ENCODE measurements at places on chromosomes 11 and 22. TPM values are rescaled to one million over a fixed set of nuclear protein-coding genes. Genes with fewer than 3 reads are reported as not detected.

DNA sequence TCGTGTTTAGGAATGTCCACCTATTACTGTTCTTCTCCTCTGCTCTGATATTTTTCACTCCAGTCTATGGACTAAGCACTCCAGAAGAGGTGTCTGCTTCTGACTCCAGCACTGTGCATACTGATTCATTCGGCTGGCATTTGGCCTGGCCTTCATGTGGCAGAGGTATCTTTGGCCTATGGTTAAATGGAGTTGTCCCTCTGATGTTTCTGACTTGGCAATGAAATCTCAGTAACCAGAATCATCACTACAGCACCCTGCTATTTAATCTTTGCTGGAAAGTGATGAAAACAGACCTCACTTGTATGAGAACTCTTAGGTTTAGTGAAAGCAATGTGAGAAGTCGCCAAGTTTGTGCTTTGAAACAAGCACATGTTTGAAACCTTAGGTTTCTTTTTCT, 155.2 kb downstream of the MAML2 start:
- H3K4me3 ChIP-seq: no peak overlapping the region
- peaks cover 57% of the 10 kb centered on the region for H3K4me1 ChIP-seq
- H3K27me3 ChIP-seq: no peaks in the 10 kb centered on the region
- H3K36me3 ChIP-seq: peaks cover 15% of the 10 kb centered on the region

MIOX gene
- total RNA-seq: 0.25 TPM

- no peaks in the 10 kb centered on the region for H3K36me3 ChIP-seq
- H3K4me1 ChIP-seq: no peaks in the 10 kb centered on the region
- DNase-seq: no peak
- H3K27ac ChIP-seq: no peak overlapping the region
Observed at GRCh38 chr11:103789952-103790351, 246.5 kb upstream of the DDI1 start.

- no peaks in the 10 kb centered on the region for H3K36me3 ChIP-seq
- peaks cover 3% of the 10 kb centered on the region for H3K27me3 ChIP-seq
- no peak overlapping the region for H3K27ac ChIP-seq
- DNase-seq: no peak
- no peak overlapping the region for H3K4me3 ChIP-seq
- H3K4me1 ChIP-seq: no peaks in the 10 kb centered on the region
Observed at GRCh38 chr11:6834021-6834420, 11.5 kb upstream of the OR10A5 start.

DNA sequence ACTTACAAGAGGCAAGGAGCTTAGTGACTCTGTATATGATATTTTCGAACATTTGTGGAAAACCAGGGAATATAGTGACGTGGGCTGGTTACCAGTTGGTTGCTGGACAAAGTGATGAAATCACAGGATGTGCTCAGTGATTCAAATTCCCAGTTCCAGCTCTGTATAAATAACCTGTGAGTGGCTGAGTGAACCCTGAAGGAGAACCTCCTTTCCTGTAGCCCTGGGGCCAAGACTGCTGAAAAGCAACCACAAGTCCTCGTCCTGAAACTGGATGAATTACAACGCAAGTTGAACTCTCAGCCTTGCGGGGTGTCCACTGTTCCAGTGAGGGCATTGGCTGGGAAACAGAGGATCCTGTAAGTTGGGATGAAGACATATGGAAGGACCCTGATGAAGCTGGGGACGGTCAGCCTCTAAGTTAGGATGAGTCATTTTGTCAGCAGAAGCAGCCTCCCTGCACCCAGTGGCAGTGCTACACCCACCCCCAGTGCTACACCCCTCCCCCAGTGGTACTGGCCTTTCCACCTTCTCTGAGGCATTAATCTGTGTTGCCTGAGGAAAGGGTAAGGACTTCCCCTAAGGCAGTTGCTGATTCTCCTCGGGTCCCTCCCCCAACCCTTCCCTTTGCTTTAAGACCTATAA, 22.0 kb upstream of the CD81 start:
- H3K27me3 ChIP-seq: peaks cover 2% of the 10 kb centered on the region
- no peak for DNase-seq
- H3K36me3 ChIP-seq: no peaks in the 10 kb centered on the region

TYMP gene
- 36.9 TPM for total RNA-seq

SLC22A9 gene
- total RNA-seq: not detected

BTBD18 gene
- not detected for total RNA-seq

DNA sequence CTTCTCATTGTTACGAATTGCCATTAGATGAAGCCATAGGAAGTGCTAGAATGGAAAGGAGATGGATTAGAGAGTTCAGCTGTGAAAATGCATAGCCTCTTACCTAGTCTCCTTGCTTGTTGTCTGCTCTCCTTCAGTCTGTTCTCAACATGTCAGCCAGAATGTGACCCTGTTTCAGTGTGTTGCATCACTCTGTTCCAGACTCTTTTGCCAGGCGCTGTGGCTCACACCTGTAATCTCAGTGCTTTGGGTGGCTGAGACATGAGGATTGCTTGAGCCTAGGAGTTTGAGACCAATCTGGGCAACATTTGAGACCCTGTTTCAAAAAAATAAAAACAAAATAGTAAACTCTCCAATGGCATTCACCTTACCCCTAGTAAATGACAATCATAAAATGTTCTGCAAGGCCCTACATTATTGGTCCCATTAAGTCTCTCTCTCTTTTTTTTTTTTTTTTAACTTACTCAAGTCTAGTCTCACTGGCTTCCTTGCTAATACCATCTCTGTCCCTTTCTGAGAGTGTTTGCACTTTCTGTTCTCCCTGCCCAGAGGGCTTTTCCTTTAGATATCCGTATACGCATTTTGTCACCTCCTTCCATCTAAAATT, 39.4 kb downstream of the CYP2R1 start:
- no peak overlapping the region for H3K27ac ChIP-seq
- no peaks in the 10 kb centered on the region for H3K27me3 ChIP-seq
- no peak overlapping the region for H3K4me3 ChIP-seq
- peaks cover 16% of the 10 kb centered on the region for H3K4me1 ChIP-seq

DNA sequence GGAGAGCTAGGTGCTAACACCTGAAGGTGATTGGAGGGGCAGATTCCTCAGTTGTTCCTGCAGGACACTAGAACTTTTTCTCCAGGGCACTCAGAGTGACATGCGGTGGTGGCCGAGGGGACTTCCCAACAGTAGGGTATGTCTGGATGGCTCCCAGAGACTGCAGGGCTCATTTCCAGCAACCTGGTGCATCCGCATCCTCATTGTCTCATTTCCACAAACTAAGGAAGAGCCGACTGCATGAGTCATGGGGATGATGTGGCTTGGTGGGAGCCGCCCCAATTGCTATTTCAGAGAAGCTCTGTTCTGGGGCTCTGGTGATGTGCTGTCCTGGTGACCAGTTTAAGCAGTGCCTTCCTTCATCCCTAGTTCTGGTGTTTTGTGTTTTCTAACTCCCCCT, 2.8 kb upstream of the ROBO4 start:
- H3K27ac ChIP-seq: no peak overlapping the region
- no peak overlapping the region for H3K4me3 ChIP-seq
- H3K4me1 ChIP-seq: no peaks in the 10 kb centered on the region
- peaks cover 33% of the 10 kb centered on the region for H3K27me3 ChIP-seq
- DNase-seq: no peak

DNA sequence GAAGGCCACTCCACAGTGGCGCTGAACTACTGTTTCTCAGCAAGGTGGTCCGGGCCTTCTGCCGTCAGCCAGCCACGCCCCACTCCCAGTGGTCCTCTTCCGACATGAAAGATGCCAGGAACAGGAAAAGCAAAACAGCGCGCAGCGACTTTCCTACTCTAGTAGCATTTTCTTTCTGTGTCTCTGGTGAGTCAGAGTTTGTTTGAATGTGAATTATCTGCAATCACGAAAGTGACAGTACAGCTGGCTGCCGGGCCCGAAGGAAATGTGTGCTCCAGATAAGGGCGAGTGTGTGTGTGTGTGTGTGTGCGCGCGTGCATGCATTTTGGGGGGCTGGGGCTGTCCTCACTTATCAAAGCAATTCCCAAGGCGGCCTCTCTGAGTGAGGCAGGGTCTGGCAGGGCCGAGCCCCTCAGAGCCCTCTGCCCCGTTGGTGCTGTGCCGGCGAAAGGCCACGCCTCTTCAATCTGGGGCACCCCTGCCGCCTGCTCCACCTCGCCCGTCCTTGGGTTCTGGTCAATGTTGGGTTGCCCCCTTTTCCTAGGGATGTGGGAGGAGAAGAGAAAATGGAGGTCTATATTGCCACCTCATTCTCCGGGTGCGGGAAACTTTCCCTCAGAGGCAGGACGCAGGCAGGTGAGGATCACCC, 288.5 kb downstream of the KIRREL3 start:
- no peak overlapping the region for H3K4me3 ChIP-seq
- no peaks in the 10 kb centered on the region for H3K4me1 ChIP-seq
- H3K36me3 ChIP-seq: no peaks in the 10 kb centered on the region
- DNase-seq: no peak
- H3K27me3 ChIP-seq: peaks cover 17% of the 10 kb centered on the region

IRAG1 gene
- not detected for total RNA-seq

DNA sequence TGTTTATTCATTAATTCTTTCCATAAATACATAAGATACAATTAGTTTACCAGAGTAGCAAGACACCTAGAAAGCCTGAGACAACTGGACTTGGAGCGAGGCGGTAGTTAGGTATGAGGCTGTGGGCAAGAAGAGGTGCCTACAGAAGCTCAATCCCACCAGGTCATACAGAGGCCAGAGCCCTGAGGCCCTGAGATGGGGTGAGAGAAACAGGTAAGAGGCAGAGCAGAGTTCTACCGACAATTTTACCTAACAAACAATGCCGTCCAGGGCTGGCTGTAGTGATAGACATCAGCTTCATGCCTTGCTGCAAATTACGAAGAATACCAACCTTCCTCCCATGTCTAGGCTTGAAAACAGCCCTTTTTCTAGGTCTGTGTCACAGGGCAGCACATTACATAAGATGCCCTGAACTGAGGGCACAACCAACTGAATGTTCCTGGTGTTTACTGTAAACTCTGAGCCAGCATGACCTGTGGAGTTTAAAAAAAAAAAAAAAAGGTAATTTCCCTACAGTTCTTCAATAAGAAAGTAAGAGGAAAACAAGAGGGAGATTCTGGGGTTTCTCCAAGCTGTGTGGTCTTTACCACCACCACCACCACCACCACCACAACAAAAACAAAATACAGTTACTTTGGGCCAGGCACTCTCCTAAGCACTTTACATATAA, 105.8 kb downstream of the GAB2 start:
- peaks cover 84% of the 10 kb centered on the region for H3K4me1 ChIP-seq
- H3K36me3 ChIP-seq: peaks cover 44% of the 10 kb centered on the region
- no peak for DNase-seq
- H3K4me3 ChIP-seq: no peak overlapping the region
- H3K27me3 ChIP-seq: no peaks in the 10 kb centered on the region

- peaks cover 76% of the 10 kb centered on the region for H3K36me3 ChIP-seq
- no peak overlapping the region for H3K4me3 ChIP-seq
- peaks cover 5% of the 10 kb centered on the region for H3K4me1 ChIP-seq
- H3K27ac ChIP-seq: no peak overlapping the region
- DNase-seq: no peak
Observed at GRCh38 chr11:64364911-64365310, 5.9 kb downstream of the RPS6KA4 start.

DNA sequence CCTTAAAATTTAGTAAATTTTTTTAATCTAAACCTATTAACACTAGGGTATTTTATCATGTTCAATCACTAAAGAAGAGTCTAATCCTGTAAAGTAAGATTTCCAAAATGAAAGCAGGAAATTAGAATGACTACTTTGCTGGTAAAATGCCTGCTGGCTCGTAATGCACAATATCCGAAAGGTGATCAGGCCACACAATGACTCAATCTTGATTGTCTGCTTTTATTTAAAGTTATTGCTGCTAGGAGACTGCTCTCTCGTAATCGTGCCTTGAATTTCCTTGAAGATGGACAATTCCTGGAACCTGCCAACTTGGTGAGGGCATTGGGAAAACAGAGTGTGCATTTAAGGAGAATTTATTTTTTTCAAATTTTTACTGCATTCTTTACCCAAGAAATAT, 1786.5 kb upstream of the RAG2 start:
- no peak for DNase-seq
- no peak overlapping the region for H3K27ac ChIP-seq
- H3K4me3 ChIP-seq: no peak overlapping the region
- H3K4me1 ChIP-seq: no peaks in the 10 kb centered on the region

DNA sequence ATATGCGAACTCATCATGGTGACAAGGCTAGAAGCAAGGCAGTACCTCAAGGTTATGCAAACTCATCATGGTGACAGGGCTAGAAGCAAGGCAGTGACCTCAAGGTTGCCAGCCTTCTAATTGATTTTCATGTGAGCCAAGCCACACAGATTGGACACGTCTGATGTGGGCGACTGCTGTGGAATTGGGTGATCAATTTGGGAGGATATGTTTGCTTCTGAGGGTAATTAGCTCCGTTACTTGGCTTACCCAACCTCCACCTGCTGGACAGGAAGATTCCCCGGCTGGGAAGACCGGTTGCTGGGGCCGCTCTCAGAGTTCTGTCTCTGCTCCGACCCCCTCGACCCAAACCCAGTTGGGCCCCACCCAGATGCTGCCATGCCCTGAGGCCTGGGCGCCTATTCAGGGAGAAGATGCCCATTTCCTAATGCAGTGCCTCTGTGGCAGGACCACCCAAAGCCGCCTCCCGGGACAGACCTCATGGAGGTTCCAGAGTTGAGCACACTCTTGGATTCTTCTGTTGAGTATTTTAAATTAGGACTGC, 69.9 kb upstream of the SHANK2 start:
- H3K36me3 ChIP-seq: no peaks in the 10 kb centered on the region
- no peaks in the 10 kb centered on the region for H3K27me3 ChIP-seq
- DNase-seq: no peak
- no peak overlapping the region for H3K27ac ChIP-seq
- no peak overlapping the region for H3K4me3 ChIP-seq
- no peaks in the 10 kb centered on the region for H3K4me1 ChIP-seq

GRCh38 chr11:304915-305843, 2.4 kb upstream of the IFITM2 start:
- no peak overlapping the region for H3K4me3 ChIP-seq
- no peak for DNase-seq
- H3K4me1 ChIP-seq: peaks cover 24% of the 10 kb centered on the region
- peaks cover 7% of the 10 kb centered on the region for H3K27me3 ChIP-seq
- peaks cover 21% of the 10 kb centered on the region for H3K36me3 ChIP-seq

- peak overlapping the region; percentile 72 for H3K27ac ChIP-seq
- H3K36me3 ChIP-seq: peaks cover 27% of the 10 kb centered on the region
- H3K4me1 ChIP-seq: peaks cover 25% of the 10 kb centered on the region
- H3K27me3 ChIP-seq: no peaks in the 10 kb centered on the region
- peak overlapping the region; percentile 88 for H3K4me3 ChIP-seq
Observed at GRCh38 chr11:65112546-65113360, 1.1 kb downstream of the TM7SF2 start.

GRCh38 chr11:102760344-102761035, 19.9 kb downstream of the MMP10 start:
- H3K27ac ChIP-seq: no peak overlapping the region
- H3K4me3 ChIP-seq: no peak overlapping the region
- no peak for DNase-seq
- H3K36me3 ChIP-seq: no peaks in the 10 kb centered on the region
- peaks cover 2% of the 10 kb centered on the region for H3K4me1 ChIP-seq

DNA sequence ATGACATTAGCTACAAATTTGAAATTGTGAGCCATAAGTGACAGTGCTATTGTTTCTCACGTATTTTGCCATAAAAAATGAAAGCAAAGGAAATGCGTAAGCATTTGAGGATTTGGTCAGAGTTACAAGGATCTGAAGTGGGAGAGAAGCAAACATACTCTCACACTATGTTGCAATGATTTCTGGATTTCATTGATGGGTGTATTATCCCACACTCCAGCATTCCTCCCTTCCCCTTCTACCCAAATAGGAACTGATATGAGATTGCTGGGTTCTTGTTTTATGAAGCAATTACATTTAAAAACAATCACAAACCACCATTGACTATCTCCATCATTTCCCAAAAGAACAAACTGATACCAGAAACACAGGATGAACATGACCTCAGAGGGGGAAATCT, 314.0 kb upstream of the CTSC start:
- H3K4me1 ChIP-seq: no peaks in the 10 kb centered on the region
- H3K27ac ChIP-seq: no peak overlapping the region
- H3K36me3 ChIP-seq: no peaks in the 10 kb centered on the region
- H3K4me3 ChIP-seq: no peak overlapping the region
